ENCODE measurements at places on chromosomes 2 and 18.

GRCh38 chr2:88844960-88845359, 153.5 kb downstream of the RPIA start:
- H3K4me3 ChIP-seq: no peak overlapping the region
- H3K36me3 ChIP-seq: no peaks in the 10 kb centered on the region
- peaks cover 7% of the 10 kb centered on the region for H3K27me3 ChIP-seq
- no peak overlapping the region for H3K27ac ChIP-seq

- H3K4me1 ChIP-seq: no peaks in the 10 kb centered on the region
- no peak overlapping the region for H3K27ac ChIP-seq
- no peaks in the 10 kb centered on the region for H3K27me3 ChIP-seq
- no peak overlapping the region for H3K4me3 ChIP-seq
Measured at GRCh38 chr2:222959358-222959757, 92.6 kb upstream of the KCNE4 start.

- no peaks in the 10 kb centered on the region for H3K4me1 ChIP-seq
- H3K36me3 ChIP-seq: peaks cover 22% of the 10 kb centered on the region
- H3K4me3 ChIP-seq: no peak overlapping the region
- H3K27ac ChIP-seq: no peak overlapping the region
Measured at GRCh38 chr2:26099933-26100332, 66.0 kb downstream of the RAB10 start.

DNA sequence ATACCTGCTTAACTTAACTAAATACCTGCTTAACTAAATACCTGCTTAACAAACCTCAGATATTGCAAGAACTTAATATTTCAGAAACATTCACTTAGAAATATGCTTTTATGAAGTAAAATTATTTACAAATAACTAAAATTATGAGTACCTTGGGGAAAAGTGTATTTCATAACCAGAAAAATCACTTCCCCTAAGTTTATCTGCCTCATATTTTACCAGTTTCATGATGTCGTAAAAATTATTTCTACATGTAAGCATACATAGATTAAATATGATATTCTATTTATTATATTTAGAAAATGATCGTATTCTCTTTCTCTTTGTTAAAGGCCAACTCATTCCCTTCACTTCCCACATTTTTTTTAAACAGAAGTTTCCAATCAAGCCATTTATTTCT, 41.5 kb upstream of the DSC1 start:
- H3K27ac ChIP-seq: no peak overlapping the region
- no peak overlapping the region for H3K4me3 ChIP-seq
- H3K4me1 ChIP-seq: no peaks in the 10 kb centered on the region
- H3K27me3 ChIP-seq: no peaks in the 10 kb centered on the region
- H3K36me3 ChIP-seq: no peaks in the 10 kb centered on the region

- H3K4me3 ChIP-seq: no peak overlapping the region
- H3K27ac ChIP-seq: no peak overlapping the region
- H3K36me3 ChIP-seq: no peaks in the 10 kb centered on the region
Measured at GRCh38 chr2:73020657-73021370, 50.7 kb downstream of the SFXN5 start.
